SJSA1 (cell line): ENCODE measurements at places on chromosomes 4 and X.

DNA sequence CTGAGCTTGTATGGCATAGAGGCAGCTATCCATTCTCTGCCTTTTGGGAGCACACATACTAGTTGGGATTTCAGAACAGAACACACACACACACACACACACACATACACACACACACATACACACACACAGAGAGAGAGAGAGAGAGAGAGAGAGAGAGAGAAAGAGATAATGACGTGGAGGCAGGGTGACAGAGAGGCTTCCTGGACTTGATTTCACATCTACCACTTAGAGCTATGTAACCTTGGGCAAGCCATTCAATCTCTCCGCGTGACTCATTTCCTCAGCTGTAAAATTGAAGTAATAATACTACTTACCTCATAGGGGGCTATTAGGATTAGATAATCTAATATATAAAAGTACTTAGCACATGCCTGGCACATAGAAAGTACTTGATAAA, 12.3 kb upstream of the GRIA3 start:
- DNase-seq: no peak
- no peaks in the 10 kb centered on the region for H3K36me3 ChIP-seq
- no peak overlapping the region for H3K4me3 ChIP-seq
- H3K27me3 ChIP-seq: no peaks in the 10 kb centered on the region
- H3K4me1 ChIP-seq: no peaks in the 10 kb centered on the region

GRCh38 chr4:140052050-140052449, 101.9 kb downstream of the MAML3 start:
- no peak for DNase-seq
- H3K27ac ChIP-seq: no peak overlapping the region
- no peaks in the 10 kb centered on the region for H3K36me3 ChIP-seq
- peaks cover 3% of the 10 kb centered on the region; the same call in 1 of the 2 replicates for H3K4me1 ChIP-seq
- no peak overlapping the region for H3K4me3 ChIP-seq
- no peaks in the 10 kb centered on the region for H3K27me3 ChIP-seq

DNA sequence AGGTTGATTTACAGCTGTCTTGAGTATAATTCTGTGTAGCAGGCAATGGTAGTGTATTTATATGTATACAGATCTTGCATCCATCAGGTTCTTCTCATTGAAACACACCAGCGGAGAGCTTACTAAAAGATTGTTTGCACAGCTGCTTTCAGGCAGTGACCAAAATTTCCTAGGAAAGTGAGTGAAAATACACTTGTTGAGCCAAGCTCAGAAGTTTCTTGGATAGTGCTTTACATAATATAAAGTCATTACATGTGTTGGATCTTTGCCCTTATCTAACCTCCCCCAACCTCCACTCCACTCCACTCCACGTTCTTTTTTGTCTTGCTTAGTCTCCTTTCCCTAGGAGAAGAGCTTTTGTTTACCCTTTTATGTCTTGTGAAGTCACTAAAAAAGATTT, 34.1 kb downstream of the CNKSR2 start:
- H3K4me3 ChIP-seq: no peak overlapping the region
- no peak overlapping the region for H3K27ac ChIP-seq
- no peaks in the 10 kb centered on the region for H3K36me3 ChIP-seq
- DNase-seq: no peak
- H3K27me3 ChIP-seq: no peaks in the 10 kb centered on the region

- no peak overlapping the region for H3K27ac ChIP-seq
- 0 out of 2 replicates have a peak, but pooled peaks cover 1% of the 10 kb centered on the region for H3K27me3 ChIP-seq
- H3K4me1 ChIP-seq: no peaks in the 10 kb centered on the region
- no peak for DNase-seq
- no peaks in the 10 kb centered on the region for H3K36me3 ChIP-seq
- H3K4me3 ChIP-seq: no peak overlapping the region
Observed at GRCh38 chrX:25028726-25029125, 13.0 kb upstream of the ARX start.

GRCh38 chr4:1218634-1219565, 30.0 kb downstream of the CTBP1 start:
- no peak overlapping the region for H3K4me3 ChIP-seq
- no peak for DNase-seq
- H3K27ac ChIP-seq: no peak overlapping the region

DNA sequence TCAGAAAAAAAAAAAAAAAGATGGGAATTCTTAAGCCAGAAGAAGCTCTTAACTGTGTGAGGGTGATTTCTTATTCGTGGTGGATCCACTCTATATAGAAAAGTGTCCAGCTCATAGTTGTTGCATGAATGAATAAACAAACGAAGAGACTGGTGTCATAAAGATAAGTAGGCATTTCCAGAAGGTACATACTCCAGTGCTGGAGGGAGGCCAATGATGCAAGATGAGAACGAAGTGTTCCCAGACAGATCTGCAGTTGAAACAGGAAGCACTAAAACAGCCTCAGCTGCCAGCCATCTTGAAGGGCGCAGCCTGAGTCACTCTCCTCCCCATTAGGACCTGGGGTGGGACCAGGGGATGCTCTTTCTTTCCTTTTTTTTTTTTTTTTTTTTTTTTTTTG, 47.4 kb upstream of the HOPX start:
- H3K4me3 ChIP-seq: no peak overlapping the region
- no peaks in the 10 kb centered on the region for H3K36me3 ChIP-seq
- H3K27me3 ChIP-seq: no peaks in the 10 kb centered on the region
- DNase-seq: peak; percentile 64
- peaks cover 6% of the 10 kb centered on the region for H3K4me1 ChIP-seq

DNA sequence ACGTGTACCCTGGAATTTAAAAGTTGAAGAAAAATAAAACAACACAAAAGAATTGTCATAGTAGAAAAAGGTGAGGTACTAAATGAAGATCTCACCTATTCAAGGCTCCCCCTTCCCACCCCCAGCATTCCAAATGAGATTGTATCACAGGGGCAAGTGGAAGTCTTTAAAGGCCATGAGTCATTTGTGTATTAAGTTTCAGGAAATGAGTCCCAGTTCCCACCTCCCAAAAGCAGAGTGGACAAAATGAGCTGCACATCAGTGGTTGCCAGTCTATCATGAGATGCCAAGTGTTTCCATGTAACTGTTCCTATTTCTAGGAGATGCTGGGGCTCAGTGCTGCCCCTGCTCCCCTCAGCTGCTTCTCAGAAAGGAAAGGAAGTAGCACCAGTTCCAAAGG, 20.1 kb downstream of the ARHGEF9 start:
- no peaks in the 10 kb centered on the region for H3K4me1 ChIP-seq
- no peak overlapping the region for H3K4me3 ChIP-seq
- no peaks in the 10 kb centered on the region for H3K27me3 ChIP-seq
- H3K27ac ChIP-seq: no peak overlapping the region

GRCh38 chr4:107312366-107312765, 276.3 kb upstream of the DKK2 start:
- no peak overlapping the region for H3K4me3 ChIP-seq
- no peaks in the 10 kb centered on the region for H3K27me3 ChIP-seq
- H3K36me3 ChIP-seq: no peaks in the 10 kb centered on the region
- no peak for DNase-seq

GRCh38 chr4:65696436-65696835, 26.1 kb upstream of the EPHA5 start:
- H3K27me3 ChIP-seq: no peaks in the 10 kb centered on the region
- no peak overlapping the region for H3K27ac ChIP-seq
- no peaks in the 10 kb centered on the region for H3K36me3 ChIP-seq
- no peak overlapping the region for H3K4me3 ChIP-seq
- no peaks in the 10 kb centered on the region for H3K4me1 ChIP-seq
- no peak for DNase-seq

GRCh38 chr4:168797194-168797593, 212.9 kb downstream of the CBR4 start:
- peaks cover 2% of the 10 kb centered on the region; the same call in 1 of the 2 replicates for H3K36me3 ChIP-seq
- H3K4me1 ChIP-seq: peaks cover 35% of the 10 kb centered on the region
- H3K27ac ChIP-seq: peak overlapping the region; percentile 70
- peak; percentile 63 for DNase-seq
- H3K4me3 ChIP-seq: no peak overlapping the region
- H3K27me3 ChIP-seq: no peaks in the 10 kb centered on the region

DNA sequence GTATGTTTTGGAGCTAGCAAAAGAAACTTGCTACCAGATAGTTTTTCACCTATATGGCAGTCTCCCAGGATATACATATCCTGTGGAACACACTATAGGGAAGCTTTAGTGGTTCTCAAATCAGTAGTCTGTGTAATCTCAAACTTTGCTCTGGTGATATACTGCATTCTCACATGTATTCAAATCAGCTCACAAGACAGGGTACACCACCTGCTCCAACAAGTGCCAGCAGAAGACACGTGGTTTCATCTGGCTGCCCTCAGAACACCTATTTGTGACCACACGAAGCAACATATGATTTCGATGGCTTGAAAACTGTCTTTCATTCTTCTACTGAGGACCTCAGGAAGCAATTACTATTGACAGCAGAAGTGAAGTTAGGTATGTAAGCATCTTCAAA, 37.7 kb downstream of the BCLAF3 start:
- no peaks in the 10 kb centered on the region for H3K27me3 ChIP-seq
- no peak for DNase-seq
- H3K27ac ChIP-seq: no peak overlapping the region
- H3K36me3 ChIP-seq: no peaks in the 10 kb centered on the region
- no peaks in the 10 kb centered on the region for H3K4me1 ChIP-seq

GRCh38 chrX:44039556-44039955, 66.4 kb upstream of the NDP start:
- H3K4me3 ChIP-seq: no peak overlapping the region
- no peak for DNase-seq
- H3K27ac ChIP-seq: no peak overlapping the region
- H3K36me3 ChIP-seq: no peaks in the 10 kb centered on the region
- no peaks in the 10 kb centered on the region for H3K27me3 ChIP-seq

DNA sequence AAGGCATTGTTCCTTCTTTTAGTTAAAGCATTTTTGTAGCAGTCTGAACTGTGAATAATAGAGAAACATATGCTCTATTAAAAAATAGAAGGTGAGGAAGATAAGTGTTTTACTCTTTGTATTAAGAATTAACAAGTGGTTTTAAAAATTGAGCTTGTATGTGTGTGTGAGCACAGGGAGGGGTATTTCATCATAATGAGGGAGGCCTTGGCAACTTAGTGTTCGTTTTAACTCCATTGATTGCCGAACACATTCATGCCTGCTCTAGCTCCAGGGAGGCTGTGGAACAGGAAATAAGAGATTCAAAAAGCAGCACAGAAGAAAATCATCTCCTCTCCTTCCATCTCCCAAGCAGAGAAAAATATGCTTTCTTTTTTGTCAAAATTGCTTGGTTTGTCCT, 14.8 kb downstream of the SHROOM3 start:
- peak overlapping the region; percentile 15 for H3K27ac ChIP-seq
- DNase-seq: no peak
- no peak overlapping the region for H3K4me3 ChIP-seq
- peaks cover 36% of the 10 kb centered on the region for H3K4me1 ChIP-seq
- H3K27me3 ChIP-seq: no peaks in the 10 kb centered on the region
- no peaks in the 10 kb centered on the region for H3K36me3 ChIP-seq

- no peaks in the 10 kb centered on the region for H3K4me1 ChIP-seq
- H3K4me3 ChIP-seq: no peak overlapping the region
- H3K27me3 ChIP-seq: no peaks in the 10 kb centered on the region
Observed at GRCh38 chrX:18833071-18833731, 125.8 kb downstream of the PPEF1 start.

DNA sequence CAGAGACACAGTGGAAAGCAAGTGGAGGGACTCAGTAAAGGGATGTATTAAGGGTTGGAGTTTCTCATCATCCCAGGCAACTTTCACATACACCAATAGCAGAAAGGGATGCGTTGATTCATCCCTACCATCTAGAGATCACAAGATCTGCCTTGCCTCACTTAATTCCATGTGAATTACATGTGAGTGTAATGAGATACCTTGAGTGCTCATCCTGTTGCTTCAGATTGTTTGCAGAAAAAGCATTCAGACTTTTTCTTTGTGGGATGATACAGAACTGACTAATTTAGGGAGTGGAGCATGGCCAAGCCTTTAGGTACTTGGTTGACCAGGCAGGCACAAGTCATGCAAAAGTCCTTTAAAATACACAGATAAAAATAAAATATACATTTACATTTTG, 124.8 kb upstream of the SLIT2 start:
- H3K27ac ChIP-seq: no peak overlapping the region
- no peak overlapping the region for H3K4me3 ChIP-seq
- no peaks in the 10 kb centered on the region for H3K4me1 ChIP-seq
- H3K27me3 ChIP-seq: no peaks in the 10 kb centered on the region
- no peaks in the 10 kb centered on the region for H3K36me3 ChIP-seq

GRCh38 chr4:182242787-182243186, 415 bp upstream of the TENM3 start:
- no peaks in the 10 kb centered on the region for H3K27me3 ChIP-seq
- peaks cover 6% of the 10 kb centered on the region; the same call in 1 of the 2 replicates for H3K36me3 ChIP-seq

DNA sequence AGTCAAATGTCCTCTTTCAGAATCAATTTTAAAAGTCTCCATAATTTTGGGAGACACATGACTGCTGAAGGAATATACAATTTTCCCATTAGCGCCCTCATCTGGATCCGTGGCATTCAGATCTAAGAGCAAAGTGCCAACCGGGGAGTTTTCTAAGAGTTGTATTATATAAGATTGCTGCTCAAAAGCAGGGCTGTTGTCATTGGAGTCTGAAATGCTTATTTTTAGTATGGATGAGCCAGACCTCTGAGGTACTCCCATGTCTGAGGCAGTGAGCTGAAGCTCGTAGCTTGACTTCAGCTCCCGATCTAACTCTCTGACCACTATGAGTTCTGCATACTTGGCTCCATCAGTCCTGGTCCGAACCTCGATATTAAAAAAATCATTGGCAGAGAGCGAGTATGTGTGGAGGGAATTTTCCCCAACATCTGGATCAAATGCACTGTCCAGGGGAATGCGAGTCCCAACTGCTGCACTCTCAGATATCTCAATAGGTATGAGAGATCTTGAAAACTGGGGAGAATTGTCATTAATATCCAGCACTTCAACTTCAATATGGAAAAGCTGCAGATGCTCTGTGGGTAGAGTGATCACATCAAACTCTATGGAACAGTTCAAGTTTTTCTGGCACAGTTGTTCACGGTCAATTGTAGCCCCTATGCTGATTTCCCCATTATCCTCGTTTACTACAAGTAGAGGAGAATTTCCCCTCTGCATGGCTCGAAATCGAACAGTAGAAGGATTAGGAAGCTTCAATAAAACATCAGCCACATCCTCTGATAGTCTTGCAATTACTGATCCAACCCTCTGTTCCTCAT, 917 bp downstream of the PCDH18 start:
- H3K36me3 ChIP-seq: peaks cover 30% of the 10 kb centered on the region
- DNase-seq: no peak
- no peaks in the 10 kb centered on the region for H3K27me3 ChIP-seq
- H3K4me1 ChIP-seq: peaks cover 27% of the 10 kb centered on the region

GRCh38 chrX:105190252-105190853, 30.1 kb downstream of the TEX13A start:
- no peaks in the 10 kb centered on the region for H3K4me1 ChIP-seq
- H3K27ac ChIP-seq: no peak overlapping the region
- H3K27me3 ChIP-seq: no peaks in the 10 kb centered on the region
- peak; percentile 15 for DNase-seq

DNA sequence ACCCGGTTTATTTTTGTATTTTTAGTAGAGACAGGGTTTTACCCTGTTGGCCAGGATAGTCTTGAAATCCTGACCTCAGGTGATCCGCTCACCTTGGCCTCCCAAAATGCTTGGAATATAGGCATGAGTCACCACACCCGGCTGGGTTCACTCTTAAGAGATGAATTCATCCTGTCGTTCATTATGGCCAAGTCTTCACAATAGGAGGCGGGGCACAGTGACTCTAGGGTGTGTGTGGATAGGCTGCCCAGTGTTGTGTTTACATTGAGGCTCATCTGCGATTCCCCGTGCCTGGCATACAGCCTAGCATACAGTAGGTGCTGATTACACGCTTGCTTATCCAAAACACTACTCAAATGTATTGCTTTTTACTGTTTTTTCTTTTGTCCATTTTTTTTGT, 41.3 kb upstream of the IGFBP7 start:
- H3K4me3 ChIP-seq: no peak overlapping the region
- DNase-seq: peak; percentile 53
- H3K36me3 ChIP-seq: no peaks in the 10 kb centered on the region
- no peaks in the 10 kb centered on the region for H3K27me3 ChIP-seq
